ENCODE measurements at places on chromosomes 12 and 14.

DNA sequence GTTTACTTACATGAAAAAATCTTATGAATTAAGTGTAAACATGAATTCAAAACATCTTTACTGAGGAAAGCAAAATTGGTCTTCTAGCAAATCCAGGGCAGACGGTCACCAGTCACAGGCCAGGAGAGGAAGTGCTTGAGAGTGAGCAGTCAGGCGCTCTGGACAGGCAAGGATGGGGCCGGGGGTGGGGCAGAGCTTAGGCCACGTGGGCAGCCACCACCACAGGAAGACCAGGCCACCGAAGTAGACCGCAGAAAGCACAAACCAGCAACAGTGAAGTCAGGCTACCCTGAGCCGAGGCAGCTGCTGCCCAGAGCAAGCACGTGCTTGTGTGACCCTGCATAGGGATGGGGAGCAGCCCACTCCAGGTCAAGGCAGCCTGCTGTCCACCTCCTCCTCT, 33.5 kb downstream of the SLC6A12 start:
- DNase-seq, result no peak

DNA sequence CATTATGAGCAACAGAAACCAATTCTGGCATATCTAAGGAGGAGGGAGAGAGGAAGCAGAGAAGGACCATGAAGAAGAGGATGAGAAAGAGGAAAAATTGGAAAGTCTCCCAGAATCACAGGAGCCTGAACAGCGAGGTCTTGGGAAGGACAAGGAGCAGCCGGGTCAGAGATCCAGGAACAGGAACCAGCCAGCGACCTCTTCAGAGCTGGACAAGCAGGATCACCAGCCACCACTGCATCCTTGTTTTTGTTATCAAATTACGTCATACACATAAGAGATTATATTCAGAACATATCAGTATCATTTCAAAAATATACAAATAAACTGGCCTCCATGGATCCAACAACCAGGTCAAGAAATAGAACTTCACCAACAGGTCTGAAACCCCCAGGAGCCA, 22.1 kb upstream of the BDKRB2 start:
- no peak for DNase-seq

DNA sequence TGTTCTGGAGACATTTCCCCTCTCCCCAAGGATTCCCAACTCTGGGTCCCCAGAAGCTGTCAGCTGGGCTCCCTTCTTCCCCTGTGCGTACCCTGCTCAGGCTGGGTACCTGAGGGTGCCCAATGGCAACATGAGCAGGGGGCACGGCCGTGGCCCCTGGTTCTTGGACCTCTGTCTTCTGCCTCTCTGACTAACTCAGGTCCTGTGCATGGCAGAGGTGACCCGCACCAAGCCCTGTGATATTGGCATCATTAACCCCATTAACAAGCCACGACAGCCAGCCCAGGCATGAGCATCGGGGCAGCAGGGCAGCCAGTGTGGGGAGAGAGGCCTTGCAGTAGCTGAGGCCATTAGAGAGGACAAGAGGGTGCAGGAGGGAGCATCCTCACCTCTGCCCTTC, 28.4 kb downstream of the RTL1 start:
- DNase-seq, result peak; percentile 16

GRCh38 chr12:120514002-120514401, 15.0 kb downstream of the COQ5 start:
- no peak for DNase-seq

DNA sequence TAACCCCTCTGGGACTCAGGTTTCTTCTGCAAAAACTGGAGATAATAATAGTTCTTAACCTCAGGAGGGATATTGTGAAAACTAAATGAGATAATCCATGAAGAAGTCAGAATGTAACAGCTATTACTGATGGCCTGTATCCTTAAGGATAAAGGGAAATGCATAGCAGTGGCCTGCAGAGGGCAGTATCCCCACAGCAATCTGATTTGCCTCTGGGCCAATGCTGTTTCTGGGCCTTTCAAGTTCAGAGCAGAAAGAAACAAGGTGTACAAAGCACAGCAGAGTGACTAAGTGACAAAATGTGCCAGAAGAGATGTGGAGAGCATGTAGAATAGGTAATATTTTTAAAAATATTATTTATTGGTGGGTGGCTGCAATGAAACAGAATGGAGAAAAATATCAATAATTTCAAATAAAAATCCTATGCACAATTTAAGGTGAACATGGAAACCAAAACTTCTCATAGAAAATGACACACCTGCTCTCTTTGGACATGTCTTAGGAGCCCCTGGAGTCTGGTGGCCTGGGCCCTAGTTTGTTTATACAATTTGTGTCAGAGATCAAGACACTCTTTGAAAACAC, 90.3 kb downstream of the C12orf75 start:
- DNase-seq, result peak; percentile 84

GRCh38 chr14:56273155-56273554, 154.9 kb downstream of the PELI2 start:
- DNase-seq, result peak; percentile 63

DNA sequence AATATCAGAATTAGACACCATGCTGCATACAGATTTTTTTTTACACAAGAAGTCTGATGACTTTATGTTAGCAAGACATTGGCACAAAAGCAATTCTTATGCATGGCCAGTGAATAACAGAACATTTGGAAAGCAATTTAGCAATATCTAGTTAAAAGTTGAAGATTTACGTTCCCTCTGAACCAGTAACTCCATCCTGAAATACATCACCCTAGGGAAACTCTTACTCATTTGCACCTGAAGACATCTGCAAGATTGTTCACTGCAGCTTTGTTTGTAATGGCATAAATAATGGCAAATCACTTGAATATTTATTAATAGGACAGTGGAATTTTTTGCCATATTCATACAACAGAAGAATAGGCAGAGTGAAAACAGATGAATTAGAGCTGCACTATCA, 670.0 kb upstream of the NOVA1 start:
- DNase-seq, result no peak

- DNase-seq, result no peak
These were observed 1218.1 kb downstream of the GALC start for GRCh38 chr14:86774916-86775315.

DNA sequence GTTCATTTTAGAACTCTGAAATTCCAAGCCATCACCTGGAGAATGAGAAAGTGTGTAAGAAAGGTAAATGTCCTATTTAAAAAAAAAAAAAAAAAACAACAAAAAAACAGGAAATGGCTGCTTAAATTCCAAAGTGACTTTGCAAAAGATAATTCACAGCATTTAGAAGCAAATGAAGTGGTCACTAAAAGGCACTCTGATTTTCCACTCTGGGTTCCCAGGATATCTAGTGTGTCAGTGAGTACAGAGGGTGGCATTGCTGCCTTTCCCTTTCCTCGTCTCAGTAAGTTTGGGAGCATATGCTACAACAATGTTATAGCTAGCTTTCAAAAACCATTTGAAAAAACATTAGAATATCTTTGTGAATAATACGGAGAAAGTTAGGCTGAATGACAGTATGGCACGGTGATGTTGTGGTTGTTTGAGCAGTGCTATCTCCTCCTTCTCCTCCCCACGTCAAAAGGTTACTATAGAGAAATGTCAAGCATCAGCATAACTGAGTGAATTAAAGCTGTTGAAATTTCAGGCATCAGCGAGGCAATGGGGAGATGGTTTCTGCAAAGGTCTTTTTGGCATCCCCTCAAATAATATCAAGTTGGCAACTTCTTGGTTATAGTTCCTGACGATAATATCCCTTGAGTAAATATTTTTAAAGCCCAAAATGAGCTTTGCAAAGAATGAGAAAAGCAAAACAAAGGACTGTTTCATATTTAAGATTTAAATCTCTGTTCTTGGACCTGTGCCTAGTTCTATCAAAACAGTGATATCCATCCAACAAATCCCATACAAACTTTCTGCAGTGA, 164.5 kb upstream of the E2F7 start:
- no peak for DNase-seq

DNA sequence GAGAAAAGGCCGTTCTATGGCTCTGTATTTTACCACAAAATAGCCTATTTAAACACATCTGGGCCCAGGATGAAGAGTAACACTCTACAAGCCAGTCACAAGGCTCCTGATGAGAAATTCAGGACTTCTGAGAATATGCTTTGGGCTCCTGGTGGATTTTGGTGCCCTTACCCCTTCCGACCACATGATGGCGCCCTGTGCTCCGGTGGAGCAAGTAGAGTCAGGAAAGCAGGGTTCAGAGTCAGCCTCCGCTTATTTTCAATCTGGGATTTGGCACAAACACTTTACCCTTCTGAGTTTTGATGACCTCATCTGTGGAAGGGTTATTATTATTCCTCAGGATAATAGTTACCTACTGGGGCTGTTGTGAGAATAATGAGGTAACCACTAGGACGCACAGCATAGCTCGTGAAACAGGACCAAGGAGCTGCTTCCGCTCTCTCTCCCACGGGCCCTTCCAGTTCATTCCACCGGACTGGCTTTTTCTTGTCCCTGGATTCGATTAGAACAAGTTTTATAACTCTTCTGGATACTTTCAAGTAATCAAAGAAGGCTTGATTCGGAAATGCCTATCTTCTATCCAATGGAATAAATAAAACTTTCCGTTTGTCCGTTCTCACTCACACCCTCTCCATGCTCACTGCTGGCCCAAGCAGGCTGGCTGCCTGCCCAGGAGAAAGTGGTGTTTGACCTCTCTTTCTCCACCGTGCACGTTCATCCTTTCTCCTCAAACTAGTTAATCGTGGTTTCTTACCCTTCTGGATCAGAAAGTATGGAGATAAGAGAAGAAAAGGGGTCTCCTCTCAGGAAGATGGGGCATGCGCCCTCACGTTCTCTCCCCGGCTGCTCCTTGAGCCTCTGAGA, 104.6 kb downstream of the GALC start:
- DNase-seq, result peak; percentile 32

DNA sequence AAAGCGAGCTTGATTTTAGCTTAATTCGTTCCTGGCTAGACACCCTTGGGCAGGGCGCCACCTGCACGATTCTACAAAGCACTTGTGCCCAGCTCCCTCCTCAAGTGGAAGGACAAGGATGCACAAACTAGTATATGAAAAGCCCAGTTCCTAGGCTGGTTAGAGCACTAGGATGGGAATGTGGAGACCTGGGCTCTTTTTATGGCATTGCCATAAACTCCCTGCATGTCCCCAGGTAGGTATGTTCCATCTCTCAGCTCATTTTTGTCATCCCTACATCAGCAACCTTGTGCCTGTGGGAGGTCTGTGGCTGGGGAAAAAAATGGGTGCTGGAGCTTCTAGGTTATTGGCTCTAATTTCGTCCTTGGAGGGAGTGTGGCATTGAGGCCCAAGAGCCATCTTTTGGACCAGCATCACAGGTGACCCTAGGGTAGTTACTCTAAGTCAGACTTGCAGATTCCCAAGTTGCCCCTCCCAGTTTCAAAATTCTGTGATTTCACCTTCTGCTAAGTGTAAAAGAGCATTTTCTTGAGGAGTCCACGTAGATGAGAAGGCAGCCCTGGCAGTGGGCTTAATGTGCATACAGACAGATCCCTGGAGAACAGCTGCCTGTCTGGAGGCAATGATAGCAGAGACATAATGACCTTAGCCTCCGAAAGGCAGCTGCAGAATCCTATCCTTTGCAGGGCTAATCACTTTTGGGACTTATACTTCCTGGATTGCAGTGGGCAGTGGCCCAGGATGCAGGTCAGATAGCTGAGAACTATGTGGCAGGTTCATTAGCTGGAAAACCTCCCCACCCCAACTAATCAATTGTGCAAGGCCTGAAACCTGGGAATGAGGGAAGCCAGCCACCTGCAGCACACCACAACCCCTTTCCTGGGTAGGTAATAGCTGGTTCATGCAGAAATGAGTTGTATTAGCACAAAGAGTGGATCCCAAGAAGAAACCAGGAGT, 47.6 kb upstream of the BDKRB2 start:
- no peak for DNase-seq

DNA sequence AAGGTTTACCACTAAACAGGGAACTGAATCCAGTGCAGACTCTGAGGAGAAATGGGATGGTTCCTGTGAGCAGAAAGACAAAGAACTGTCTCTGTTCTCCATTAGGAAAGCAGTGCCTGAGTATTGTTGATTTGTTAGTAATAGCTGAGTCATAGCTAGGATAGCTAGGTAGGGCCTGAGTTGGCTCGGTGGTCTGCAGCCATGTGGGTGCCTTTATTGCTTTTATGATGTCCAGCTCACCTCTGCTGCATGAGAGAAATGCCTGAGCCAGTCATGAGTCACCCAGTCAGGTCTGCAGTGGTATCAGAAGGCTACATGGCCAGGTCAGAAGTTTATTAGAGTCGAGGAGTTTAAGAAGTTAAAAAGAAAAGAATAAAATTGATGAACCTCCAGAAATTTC, 24.2 kb downstream of the TRHDE start:
- no peak for DNase-seq

DNA sequence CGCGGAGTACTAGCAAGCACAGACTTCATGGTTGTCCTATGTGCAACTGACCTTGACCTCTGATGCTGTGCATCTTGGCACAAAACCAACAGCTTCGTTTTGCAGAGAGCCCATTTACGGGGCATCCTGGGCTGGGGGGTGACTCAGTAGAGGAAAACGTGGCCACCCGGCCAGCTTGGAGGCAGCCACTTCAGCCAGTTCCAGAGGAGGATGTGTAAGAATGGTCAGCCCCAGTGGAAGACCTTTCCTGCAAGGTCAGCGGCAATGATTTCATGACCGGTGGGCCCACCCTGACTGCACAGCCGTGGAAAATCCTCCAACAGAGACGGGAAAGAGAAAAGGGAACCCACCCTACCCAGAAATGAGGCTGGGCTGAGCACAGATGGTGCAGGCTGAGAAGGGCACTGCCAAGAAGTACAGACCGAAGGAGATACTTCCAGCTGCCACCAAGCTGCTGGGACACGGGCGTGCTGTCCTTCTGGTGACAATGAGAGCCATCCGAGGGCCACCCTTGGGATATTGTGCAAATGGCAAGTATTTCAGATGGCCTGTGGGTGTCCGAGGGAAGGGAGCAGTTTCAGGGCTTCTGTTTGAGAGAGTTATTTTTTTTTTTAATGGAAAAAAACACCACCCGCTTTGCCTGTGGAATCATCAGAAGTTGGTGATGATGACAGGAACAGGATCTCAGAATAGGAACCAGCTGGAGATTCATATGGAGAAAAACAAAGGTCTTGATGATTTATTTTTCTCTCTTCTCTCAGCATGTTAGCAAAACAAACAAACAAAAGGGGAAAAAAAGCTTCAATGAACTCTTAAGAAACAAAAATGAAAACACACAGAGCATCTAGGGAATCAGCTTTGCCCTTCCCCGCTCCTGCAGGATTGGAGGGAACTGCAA, 120.2 kb upstream of the RFLNA start:
- DNase-seq, result no peak

- no peak for DNase-seq
These were observed 27.7 kb downstream of the KRT18 start for GRCh38 chr12:52976574-52977071.

GRCh38 chr12:18981732-18982131, 147.8 kb upstream of the PLEKHA5 start:
- DNase-seq, result no peak

- DNase-seq, result no peak
These were observed 75.8 kb downstream of the PELI2 start for GRCh38 chr14:56194042-56194441.

DNA sequence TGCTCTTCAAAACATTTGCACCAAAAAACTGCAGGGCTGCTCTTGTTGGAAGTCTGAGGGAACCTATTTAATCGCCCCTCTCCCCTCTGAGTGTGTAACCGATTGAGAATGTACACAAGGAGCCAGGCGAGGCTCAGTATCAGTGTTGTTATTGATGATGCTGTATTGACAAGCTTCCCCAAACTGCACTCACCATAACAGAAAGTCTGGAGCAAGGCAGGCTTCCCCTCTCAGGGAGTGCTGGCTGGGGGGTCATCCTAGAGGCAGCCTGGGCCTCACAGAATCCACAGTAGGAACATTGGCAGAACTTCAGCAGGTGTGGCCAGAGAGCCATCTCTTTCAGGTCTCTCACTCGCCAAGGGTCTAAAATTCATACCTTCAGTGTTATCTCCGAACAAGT, 58.1 kb upstream of the TUNAR start:
- no peak for DNase-seq

Measured in psoas muscle (tissue), 8 donors.